ENCODE measurements at places on chromosomes 5 and 9.

DNA sequence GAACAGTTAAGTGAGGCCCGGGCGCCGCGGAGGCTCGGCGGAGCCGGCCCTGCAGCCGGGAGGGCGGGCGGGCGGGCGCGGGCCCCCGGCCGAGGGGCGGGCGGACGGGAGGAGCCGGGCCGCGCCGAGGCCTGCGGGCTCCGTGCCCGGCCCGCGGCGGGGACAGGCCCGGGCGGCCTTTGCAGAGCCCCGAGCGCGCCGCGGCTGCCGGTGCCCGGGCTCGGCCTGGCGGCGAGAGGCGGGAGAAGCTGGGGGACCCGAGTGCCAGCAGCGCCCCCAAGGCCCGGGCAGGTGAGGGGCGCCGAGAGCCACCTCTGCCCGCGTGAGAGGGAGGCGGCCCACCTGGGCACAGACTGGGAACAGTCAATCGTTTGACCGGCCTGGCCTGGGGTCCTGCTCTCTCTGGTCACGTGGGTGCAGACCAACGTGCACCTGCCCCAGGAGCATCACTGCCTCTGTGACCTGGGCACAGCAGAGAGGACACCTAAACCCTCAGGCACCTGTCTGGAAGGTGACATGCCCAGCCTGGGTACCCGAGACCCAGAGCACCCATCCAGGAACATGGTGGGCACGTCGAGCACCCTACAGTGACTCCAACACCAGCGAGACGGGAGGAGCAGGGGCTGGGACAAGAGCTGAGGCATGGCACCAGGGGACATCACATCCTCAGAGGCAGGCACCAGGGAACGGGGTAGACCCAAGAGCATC, 531 bp downstream of the MVB12B start:
- DNase-seq: no peak

DNA sequence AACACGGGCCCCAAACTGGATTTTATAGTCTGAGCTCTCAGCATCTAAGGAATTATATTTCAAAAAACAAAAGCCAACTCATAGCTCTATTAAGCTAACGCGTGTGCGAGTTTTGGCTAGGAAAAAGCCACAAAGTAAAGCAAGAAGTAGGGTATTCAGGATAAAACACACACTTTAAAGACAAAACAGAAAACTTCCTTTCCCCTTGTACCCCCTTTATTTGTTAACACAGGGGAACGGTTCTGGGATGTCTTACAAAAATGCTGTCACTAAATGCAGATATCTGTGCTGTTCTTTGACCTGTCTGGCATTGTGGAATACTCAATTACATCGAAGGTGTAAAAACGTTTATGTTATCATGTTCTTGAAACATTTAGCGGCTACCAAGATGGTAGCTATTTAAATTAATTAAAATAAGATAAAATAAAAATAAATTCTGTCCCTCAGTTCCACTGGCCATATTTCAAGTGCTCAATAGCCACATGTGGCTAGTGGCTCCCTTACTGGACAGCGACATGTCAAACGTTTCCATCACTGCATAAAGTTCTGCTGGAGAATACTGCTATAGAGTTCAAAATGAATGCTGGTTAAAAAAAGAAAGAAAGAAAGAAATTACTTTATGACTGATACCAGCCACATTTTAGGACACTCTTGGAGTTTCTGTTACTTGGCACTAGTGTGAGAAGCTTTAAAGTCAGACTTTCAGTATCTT, 7.2 kb upstream of the MEF2C start:
- DNase-seq: no peak

DNA sequence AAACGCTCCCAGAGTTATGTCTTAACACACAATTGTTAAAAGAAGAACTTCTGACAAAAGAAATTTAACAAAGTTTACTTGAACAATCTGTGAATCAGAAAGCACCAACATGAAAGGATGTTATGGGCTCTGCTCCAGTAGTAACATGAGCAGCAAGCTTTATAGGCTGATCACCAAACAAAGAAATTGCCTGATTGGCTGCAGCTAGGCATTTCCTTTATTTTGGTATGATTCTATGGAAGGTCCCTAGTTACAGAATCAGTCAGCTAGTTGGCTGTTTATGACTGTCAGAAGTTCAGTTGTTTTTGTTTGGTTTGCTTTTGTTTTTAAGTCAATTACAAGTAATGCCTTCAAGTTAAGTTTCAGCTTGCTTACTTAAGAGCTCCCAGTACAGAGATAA, 102.4 kb upstream of the SMC2 start:
- no peak for DNase-seq

DNA sequence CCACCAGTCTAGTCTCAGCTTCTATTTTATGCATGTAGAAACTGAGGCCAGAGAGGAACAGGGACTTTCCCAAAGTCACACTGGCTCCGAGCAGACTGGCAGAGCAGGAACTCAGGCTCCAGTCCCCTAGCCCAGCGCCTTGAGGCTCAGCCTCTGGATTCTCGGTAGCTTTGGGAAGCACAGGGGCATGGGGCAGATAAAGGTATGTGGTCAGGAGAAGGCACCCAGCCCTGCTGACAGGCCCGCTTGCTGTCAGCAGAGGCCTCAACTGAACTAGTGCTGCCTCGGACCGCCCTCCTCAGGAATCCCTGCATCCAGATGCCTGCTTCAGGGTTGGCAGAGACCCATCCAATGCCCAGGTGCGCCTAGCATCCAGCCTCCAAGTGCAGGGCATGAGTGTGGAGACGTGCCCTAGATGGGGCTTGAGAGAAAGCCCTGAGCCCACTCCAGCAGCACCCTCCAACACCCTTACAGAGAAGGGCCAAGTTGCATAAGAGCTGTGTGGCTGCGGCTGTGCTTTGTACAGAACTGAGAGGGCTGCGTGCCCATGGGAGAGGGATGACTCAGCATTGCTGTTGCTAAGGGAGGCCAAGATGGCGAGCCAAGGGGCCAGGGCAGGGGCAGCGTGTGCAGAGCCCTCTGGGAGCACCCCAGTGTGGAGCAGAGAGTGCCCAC, 168.6 kb downstream of the MACROH2A1 start:
- DNase-seq: peak; percentile 89

- DNase-seq: peak; percentile 49
Observed at GRCh38 chr5:154461531-154461930, 15.7 kb downstream of the SAP30L start.

DNA sequence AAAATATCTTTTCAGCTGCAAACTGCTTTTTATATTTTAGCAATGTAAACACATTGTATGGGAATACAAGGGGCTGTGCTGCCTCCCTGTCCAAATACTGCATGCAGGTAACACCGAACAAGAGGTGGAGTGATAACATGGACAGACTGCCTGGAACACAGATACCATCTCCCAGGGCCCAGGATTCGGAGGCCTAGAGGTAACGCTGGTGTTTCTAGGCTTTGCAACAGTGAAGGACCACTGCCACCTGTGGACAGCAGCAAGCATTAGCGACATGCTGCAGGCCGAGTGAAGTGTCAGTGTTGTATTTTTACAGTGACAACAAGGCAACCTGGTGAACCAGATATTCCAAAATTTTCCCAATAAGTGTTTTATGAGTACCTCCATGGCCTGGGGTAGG, 379.1 kb downstream of the DMRT2 start:
- peak; percentile 1 for DNase-seq

DNA sequence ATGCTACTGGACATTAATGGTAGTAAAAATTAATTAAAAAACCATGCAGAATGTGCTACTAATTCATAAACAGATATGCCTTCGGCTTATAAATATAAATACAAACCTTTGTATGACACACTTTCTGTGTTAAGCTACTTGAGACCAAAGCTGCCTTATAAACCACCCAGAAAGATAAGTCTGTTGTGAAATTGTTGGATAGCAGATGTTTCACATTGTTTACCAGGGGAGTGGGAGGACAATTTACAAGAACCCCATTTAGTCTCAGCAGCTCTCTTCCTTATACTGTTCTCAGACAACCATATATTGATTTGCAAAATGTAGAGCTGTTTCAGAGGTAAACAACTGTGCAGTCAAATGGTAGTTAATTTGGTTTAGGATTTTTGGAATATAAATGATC, 524.4 kb downstream of the PRR16 start:
- no peak for DNase-seq
